ENCODE measurements at places on chromosomes 1 and 21.
A peak's percentile ranks its signal among the peaks of the same experiment; 100 is the strongest.

DNA sequence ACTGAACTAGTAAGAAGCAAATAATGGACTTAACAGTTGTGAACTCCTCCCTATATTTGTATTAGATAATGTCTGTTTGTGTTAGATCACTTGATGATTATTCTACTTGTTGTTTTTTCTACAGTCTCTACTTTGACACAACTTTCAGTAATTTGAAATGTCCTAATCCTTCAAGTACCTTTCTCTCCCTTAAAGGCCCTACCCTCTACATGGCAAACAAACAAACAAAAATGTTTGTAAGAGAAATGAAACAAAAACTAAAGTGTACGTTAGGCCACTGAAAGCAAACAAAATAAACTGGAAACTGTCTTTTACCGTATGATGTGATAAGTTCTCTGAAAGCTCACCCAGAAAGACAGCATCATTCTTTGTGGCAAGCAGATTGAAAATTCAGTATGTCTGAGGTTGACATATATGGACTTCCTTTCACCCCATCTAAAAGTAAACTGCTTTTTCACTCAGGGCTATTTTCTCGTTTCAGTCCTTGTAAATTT is 255.9 kb upstream of the SNX7 start:
- DNase-seq: peak; percentile 16

GRCh38 chr21:38223893-38224540 is 32.8 kb upstream of the KCNJ15 start:
- DNase-seq: peak; percentile 7

DNA sequence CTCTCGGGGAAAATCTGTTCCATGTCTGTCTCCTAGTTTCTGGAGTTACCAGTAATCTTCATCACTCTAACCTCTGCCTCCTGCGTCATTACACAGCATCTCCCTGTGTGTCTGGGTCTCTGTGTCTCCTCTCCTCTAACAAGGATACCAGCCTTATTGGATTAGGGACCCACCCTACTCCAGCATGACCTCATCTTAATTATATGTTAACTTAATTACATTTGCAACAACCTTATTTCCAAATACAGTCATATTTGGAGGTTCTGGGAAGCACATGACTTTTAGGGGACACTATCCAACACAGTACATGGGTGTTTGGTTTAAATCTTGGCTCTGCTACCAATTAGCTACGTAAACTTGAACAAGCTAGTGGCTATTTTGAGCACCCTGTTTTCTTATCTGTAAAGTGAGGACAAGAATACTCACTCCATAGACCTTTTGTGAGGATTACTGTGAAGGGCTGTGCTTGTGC is 83.9 kb upstream of the SGIP1 start:
- DNase-seq: no peak

GRCh38 chr1:89555550-89555949 is 30.9 kb downstream of the LRRC8B start:
- no peak for DNase-seq

DNA sequence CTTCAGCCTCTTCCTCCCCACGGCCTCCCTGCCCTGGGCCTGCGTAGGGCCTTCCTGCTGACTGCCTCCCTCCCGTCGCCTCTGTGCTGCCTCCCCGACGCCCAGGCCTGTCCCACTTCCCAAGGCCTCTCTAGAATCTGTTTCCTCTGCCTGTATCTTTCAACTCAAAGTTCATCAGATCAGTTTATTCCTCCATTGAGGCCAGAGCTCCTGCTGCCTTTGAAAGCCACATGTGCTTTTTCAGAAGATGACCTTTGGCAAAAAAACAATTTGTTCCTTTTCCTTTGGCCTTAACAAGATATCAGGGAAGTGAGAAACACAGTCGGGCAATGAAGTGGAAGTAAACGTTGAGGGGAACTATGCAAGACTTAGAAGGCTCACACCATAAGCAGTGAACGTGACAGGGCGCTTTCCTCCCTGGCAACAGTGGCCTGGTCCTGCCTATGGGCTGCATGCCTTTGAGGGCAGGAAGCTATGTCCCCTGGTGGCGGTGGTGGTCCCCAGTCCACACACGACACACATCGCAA is 85.9 kb downstream of the PSMG1 start:
- no peak for DNase-seq

DNA sequence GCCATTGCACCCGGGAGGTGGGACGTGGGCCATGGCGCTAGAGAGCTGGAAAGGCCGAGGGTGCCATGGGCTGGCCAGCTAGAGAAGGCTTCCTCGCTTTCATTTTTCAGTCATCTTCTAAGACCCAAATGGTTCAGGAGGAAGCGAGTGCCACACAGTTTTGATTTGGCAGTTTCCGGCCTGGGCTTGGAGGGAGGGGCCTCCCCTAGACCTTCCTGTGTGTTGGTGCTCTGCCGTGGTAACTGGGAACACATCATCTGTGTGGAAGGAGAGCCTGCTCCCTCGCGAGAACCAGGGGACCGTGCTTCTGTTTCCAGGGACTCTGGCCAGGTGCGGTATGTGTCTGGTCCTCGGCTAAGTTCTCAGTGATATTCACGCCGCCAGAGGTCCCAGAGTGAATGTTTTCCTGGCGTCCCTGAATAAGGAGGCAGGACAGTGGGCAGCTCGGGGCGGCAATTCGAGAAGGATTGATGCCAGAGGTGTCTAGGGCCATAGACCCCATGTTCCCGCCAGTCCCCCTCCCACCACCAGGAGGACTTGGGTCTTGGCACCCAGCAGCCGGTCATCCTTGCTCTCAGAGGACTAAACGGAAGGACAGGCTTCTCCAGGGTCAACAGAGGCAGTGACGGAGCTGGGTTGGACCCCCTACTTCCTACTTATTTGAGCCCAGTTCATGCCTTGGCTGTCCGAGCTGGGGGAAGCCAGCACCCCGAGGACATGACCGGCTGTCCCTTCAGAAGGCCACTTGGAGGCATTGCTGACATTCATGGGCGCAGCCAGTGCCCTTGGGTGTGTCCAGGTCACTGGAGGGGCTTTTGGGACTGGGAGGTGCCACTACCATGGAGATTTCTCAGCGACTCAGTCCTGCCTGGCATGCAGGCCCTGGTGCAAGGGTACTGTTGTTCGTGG is 2.7 kb upstream of the NPHP4 start:
- peak; percentile 82 for DNase-seq

- DNase-seq: no peak
Measured at GRCh38 chr1:20148571-20149500, 9.7 kb downstream of the PLA2G2F start.

DNA sequence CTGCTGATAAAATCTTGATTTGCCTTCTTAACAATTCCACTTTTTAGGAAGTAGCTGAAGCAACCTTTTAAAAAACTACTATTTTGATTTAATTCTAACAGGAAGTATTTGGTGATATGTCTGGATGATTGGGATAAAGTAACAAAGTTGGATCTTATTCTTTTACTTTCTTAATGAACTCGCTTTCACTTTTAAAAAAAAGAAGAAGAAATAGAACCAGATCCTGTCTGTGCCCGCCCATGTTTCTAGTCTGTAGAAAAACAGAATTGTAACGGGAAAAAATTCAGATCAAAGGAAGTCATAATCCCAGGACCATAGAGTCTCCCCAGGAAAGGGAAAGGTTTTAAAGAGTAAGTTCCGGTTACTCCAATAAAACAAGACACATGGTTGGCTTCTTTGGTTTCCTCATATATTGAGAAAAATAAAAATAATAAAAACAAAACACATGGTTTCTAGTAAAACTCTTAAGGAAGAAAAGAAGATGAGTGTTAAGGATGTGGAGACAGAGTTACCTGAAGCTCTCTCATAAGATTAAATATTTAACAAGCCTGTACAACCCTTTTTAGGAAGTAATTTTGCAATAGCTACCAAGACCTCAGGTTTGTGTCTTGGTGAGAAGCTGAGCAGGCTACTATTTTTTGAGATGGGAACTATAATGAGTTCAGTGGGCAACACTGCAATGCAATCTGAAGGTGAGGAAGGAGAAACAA is 4.9 kb downstream of the CD48 start:
- no peak for DNase-seq
